SK-N-DZ (cell line): ENCODE measurements at places on chromosomes 2 and 18.

- DNase-seq: no peak
Observed at GRCh38 chr2:46367286-46367685, 70.1 kb downstream of the EPAS1 start.

GRCh38 chr2:105379741-105380186 is 19.1 kb downstream of the FHL2 start:
- no peak for DNase-seq

DNA sequence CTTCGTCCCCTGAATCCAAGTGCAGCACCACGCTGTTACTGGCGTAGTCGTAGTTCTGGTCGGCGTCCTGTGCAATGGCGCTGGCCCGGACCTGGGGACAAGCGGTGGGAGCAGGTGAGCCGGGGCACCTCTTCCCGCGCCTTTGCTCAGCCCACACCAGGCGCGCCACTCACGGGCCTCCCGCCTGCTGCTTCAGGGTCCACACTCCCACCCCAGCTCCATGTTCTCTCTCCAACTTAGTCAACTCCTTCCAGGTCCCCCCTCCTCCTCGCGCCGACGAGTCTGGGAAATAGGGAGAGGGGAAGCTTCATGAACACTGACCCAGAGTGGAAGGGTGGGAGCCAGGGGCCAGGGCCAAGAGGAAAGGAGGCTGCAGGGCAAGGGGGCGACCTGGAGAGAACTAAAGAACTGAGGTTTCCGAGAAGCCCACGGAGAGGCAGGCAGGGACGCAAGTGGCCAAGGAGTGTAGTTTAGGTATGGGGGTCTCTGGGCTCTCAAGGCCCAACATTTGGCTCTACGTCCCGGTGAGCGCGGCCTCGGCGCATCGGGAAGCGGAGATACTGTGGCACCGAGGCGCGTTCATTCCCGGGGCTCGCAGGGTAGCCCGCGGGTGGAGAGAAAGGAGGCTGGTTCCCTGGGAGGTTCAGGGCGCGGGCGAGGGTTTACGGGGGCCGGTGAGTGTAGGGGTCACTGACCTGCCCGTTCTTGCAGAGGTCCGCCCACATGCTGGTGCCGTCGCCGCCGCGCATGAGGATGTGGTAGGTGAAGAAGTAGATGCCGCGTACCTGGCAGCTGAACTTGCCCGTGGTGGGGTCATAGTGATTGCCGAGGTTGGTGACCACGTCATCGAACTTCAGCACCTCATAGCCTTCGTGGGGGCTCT is 1.4 kb downstream of the C1QL2 start:
- DNase-seq: no peak

DNA sequence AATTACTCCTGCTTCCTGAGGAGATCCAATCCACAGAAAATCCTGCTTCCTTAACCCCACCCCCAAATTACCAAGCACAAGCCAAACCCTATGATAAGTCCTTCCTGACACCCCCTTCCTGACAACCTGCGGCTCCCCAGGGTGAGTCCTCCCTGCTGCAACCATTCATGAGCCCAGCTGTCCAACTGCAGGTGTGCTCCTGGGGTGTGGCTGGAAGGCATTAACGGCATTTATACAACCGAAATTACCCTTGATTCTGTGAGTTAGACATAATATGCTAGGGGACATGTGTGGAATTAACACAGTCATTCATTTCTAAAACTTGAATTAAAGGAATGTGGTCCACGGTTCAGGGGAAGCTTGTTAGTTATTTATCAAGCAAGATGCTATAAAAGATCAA is 119.0 kb upstream of the ALKAL2 start:
- DNase-seq: no peak

DNA sequence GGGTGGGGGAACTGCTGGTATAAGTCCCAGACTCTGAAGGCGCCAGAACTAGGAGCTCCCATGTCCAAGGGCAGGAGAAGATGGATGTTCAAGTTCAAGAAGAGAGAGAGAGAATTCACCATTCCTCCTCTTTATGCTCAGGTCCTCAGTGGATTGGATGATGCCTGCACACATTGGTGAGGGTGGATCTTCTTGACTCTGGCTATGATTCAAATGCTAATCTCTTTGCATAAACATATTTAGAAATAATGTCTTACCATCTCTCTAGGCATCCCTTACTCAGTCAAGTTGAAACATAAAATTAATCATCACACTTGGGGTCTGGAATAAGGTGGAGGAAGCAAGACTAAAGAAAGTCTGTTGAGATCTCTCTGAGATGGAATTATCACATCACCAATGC is 210.6 kb upstream of the CHST9 start:
- DNase-seq: no peak

- no peak for DNase-seq
Observed at GRCh38 chr2:45607701-45608100, 3.4 kb downstream of the SRBD1 start.

- DNase-seq: no peak
Observed at GRCh38 chr18:76401498-76401897, 93.5 kb downstream of the ZNF516 start.

DNA sequence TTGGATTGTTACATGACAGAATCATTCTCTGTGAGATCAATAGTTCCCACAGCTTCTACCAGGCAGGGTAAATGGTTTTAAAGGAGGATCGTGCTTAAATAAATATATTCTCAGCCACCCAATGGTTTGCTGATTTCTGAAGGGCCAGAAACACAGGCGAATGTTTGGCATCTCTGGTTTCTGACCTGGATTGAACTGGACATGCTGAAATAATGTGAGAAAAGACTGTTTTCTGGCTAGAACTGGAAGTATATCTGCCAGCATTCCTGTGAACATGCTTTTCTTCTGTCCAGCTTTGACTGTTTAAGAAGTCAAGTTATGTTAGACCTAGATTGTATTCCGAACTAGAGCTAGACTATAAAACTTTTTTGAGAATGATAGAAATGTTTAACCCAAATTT is 77.1 kb upstream of the COL3A1 start:
- no peak for DNase-seq

DNA sequence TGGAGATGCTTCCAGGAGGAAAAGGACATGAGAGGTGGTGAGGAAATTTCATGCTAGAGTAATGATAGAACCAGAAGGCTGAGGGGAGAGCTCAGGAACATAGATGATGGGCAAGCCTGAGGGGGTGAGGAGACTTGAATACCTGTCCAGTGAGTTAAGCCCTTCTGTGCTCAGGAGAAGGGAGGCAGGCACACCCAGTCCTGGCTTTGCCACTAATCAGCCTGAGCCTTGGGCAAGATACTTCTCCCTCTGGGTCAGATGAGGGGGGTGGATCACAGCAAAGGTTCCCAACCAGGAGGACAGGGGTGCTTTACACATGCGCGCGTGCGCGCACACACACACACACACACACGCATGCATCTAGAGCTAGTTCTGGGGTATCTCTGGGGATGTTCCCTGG is 151.6 kb upstream of the MSH6 start:
- no peak for DNase-seq
